ENCODE measurements at places on chromosomes 5 and 9.
A peak's percentile ranks its signal among the peaks of the same experiment; 100 is the strongest.

- peak; percentile 60 for DNase-seq
These were observed 745 bp downstream of the GADD45G start for GRCh38 chr9:89605465-89606048.

GRCh38 chr5:100575815-100576214 lies 40.6 kb downstream of the FAM174A start:
- no peak for DNase-seq

- DNase-seq, result no peak
These were observed 90.8 kb downstream of the CAAP1 start for GRCh38 chr9:26801772-26802171.

GRCh38 chr5:82044010-82044409 lies 72.2 kb downstream of the ATG10 start:
- no peak for DNase-seq

GRCh38 chr5:141121563-141121962 lies at the start of gene PCDHB4:
PCDHB4 (plus strand) TSS chr5:141121818; CDS start chr5:141121999, 181 bp downstream.
- no peak for DNase-seq

GRCh38 chr5:350355-350754 lies 28.8 kb downstream of the AHRR start:
- no peak for DNase-seq

- DNase-seq, result no peak
These were observed 576.3 kb downstream of the PDE4D start for GRCh38 chr5:59317023-59317773.

DNA sequence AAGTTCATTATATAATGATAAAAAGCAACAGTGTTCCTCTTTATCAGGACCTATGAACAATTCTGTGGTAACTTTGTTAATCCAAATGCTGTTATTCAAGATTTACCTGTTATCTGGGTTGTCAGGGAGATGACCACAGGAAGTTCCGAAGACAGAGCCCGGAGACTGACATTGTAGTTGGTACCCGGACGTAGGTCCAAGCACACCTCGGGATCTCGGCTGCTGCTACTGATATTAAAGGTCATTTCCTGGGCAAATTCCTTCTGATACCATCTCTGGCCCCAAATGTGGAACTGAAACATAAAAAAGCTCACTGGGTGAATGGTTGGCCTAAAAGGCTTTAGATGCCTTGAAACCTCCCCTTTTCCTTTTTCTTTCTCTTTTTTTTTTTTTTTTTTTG lies 96.7 kb downstream of the SUSD1 start:
- DNase-seq, result no peak

DNA sequence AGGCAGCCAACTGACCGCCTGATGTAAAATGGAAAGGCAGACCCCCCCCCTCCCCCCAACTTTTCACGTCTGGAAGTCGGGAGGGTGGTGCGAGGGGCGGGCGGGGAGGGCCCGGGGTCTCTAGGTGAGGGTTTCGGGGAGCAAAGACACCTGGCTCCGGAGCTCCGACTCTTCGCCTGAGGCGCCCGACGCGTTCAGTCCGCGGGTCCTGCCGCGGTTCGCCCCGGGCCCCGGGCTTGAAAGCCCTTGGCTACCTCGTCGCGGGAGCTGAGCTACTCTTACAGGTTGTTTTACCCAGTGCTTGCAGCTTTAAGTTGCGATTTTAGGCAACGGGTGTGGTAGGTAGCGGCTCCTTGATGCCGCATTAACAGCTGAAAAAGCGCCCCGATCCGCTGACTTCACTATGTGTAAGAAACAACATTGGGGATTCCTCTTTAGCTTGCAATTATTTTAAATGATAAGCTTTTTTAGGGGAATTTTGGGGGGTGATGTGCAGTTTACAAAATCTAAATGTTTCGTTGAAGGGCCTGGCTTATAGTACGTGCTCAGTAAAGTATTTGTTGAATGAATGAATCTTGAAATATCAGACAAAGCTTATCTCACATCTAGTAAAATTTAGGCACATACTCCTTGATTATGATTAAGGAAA lies 722 bp downstream of the CDC42SE2 start:
- no peak for DNase-seq

DNA sequence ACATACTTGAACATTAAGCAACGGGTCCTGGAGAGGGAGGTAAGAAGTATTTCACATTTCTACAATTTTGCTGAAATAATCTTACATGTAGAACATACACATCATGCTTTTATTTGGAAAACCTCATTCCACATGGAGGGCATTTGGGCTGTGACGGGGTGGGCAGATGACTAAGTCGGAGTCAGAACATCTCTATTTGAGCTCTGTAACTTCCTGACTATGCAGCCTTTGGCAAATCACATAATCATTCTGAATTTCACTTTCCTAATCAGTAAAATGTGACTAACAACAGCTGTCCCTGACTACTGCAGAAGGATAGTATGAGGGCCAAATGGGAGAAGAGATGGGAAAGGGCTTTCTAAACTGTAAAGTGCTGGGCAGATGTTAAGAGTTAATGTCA lies 17.1 kb upstream of the IL6ST start:
- DNase-seq, result peak; percentile 64

- DNase-seq, result peak; percentile 23
These were observed 19.7 kb downstream of the CARTPT start for GRCh38 chr5:71738662-71739361.

GRCh38 chr5:343461-344401 lies 22.2 kb downstream of the AHRR start:
- DNase-seq, result peak; percentile 54

GRCh38 chr5:143552680-143553079 lies 149.2 kb upstream of the NR3C1 start:
- no peak for DNase-seq

- DNase-seq, result peak; percentile 49
These were observed 38.4 kb downstream of the EGR1 start for GRCh38 chr5:138503487-138504270.

DNA sequence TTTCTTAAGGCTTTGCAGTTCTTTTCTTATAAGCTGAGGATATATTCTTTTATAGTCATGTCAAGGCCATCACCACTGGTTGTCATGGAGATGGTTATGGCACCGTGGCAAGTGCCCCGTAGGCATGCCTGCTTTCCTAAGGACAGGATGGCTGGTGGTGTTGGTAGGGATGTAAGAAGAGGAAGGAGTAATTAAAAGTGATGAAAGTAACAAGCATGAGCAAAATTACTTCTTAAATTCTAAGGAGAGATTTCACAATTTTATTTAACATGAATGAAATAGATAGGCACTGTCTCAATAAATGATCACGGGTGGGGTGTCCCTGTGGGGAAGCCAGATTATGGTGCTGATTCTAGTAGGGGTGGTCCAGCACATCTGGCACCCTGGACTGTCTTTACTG lies 290.2 kb upstream of the KLF4 start:
- no peak for DNase-seq

GRCh38 chr9:85332487-85332886 lies 409.3 kb downstream of the AGTPBP1 start:
- DNase-seq, result no peak

DNA sequence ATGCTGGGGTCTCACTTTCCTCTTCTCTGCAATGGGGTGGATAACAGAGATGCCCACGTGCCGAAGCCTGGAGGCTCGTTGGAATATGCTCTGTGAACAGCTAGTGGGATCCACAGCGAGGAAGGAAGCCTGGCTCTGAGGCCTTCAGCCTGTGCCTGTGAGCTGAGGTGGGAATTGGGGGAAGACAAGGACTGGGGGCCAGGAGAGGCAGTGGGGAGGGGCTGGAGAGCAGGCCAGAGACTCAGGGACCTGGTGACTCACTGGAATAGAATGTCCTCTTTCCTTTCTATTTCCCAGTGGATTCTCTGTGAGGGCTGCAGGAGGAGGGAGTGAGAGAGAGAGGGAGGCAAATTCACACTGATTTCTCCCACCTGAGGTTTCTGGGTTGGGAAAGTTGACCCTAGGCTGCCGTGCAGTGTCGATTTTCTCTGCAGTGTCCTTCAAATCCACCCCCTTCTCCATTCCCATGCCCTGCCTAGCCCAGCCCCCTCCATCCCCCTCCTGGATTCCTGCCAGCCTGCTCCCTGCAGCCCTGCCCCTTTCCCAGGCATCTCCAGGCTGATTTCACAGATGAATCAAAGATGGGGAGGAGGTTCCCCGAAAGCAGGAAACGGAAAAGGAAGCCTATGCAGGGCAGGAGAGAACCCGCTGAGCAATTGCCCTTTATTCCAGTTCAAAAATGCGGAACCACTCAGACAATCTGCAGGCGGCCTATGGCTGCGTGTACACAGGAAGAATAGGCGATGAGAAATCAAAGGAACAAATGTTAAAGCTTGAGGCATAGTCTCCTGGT lies 1.4 kb upstream of the SPAAR start:
- DNase-seq, result no peak

DNA sequence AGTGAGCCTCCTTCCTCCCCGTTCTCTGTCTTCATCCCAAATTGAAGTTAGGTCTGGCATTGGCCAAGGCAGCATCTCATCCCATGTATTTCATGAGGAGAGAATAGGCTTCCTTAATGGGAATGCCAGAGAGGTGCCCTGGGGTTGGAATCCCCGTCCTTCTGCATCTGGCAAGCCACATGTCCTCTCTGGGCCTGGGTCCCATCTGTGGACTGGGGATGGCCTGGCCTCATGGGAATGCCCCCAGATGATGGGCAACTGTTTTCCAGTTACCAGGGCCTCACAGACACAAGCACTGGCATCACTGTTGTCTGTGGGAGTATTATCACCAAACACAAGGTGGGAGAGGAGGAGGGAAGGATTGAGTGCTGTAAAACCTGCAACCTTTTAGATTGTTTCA lies 153.9 kb downstream of the FSTL4 start:
- DNase-seq, result no peak

DNA sequence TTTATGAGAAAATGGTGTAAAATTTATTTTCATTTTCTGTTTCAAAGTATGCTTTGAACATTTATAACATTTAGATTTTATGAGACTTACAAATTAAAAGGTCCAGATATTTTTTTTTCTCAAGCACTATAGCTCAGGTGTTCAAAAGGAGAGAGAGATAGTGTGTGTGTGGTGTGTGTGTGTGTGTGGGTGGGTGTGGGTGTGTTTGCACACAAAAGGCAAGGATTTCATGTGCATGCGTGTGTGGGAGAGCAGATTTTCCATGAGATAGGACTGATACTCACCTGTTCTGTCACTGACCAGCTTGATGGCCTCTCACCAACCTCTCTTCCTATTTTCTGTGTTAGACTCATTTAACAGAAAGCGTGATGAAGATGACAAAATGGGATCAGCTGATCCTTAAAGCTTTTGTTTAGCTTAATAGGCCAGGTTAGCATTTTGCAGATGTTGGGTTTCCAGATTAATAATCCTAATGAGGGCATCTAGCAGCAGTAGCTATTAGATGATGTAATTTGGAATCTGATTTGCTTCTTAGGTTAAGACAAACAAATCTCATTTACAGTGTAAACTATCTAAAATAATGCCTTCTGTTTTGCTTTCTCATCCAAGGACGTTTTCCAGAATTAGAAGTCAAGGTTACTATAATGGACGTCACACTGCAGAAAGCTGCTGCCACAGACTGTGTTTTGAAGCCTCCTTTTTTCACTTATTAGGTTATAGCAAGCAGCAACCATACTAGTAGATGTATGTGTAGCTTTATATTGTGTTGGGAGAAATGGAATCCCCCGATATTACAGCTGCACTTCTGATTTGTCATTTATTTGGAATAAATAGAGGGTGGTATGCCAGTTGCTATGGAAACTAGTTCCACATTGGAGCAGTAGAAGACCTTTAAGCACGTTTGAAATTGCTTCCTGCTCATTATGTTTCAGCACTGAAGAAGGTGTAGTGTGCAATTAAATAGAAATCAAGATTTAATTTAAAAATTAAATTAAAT lies 355.6 kb downstream of the TAF11L14 start:
- DNase-seq, result no peak

DNA sequence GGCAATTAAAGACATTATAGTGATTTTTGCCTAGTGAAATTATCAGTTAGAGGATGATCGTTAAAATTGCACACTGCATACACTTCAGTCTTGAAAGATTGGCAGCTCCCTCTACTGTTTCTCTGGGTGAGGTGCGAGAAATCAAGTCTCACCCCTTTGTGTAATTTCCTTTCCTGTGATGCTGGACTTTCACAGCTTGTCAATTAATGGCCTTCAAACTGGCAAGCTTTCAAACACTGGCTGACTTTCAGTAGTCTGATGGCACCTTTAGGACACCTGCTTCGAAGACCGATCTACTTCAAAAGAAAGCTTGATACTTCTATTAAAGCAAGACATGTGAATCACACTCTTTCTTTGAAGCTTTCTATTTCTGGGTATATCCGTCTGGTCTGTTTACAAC lies 706.7 kb upstream of the PTPRD start:
- DNase-seq, result no peak

DNA sequence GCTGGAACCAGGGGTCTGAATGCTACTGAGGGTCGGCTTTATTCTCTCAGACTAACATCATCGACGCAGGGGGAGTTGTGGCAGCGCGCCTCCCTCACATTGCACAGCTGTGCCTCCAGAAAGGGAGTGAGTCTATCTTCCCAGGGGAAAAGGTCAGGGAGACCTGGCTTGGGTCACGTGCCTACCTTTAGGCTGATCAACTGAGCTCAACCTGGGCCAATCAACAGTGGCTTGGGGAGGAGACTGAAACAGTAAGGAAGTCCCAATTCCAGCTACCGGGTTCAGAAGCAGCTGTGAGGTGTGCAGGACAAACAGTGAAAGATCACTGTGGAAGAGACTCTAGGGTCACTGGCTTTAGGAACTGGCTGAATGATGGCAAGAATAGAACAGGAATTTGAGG lies 14.3 kb downstream of the SNX30 start:
- no peak for DNase-seq

DNA sequence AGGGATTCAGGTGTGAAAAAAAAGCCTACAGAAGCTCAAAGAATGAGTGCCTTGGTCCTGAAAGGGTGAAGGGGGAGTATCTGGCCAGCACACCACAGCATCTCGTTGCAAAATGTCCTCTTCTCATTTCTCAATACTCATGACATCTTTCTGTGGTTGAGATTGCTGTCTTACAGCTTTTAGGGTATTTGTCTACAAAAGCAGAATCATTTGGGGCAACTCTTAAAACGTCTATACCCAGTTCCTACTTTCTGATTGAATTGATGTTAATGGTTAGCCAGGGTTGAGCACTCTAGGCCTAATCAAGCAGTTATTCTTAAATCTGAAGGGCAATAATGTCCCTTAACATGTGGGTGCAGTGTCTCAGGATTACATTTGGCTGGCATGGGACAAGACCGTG lies 21.2 kb upstream of the PCSK5 start:
- no peak for DNase-seq

DNA sequence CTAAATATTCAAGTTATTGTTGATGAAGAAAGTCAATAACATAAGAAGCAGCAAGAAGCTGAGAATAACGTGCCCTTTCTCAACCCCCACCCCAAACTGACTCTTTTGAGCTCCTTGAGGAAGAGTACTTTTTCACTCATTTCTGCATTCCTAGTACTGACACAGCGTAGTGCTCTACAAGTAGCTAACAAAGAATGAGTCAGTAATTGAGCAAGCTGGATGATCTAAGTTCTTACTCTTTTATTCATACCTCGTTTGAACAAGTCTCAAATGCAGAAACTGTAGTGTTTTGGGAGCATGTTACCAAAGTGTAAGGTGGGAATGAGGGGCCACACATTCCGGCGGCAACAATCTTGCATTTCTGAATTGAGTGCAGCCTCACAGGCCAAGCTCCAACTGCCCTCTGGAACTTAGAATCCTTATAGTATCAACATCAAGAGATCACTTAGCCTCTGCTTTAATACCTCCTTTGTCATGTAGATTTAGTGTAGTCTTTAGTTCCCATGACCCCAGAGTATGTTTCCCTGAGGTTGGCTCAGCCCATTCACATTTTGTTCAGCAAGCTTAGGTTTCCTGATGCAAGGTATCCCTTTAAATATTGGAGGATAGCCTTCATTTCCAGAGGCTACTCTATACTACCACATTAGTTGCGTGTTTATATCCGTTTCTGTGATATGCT lies 152.0 kb downstream of the PRR16 start:
- no peak for DNase-seq

GRCh38 chr5:14660833-14661232 lies 3.7 kb upstream of the OTULIN start:
- DNase-seq, result no peak

GRCh38 chr9:137731947-137732813 lies 113.4 kb downstream of the EHMT1 start:
- DNase-seq, result no peak

Data from activated CD4-positive, alpha-beta T cell treated with anti-CD3 and anti-CD28 coated beads, Interleukin-2, Interleukin-4, amounts not matched to agents 100 ng/mL and 50 ng/mL, durations not matched to agents 16 hours and 8 hours (primary cell).